ENCODE measurements at places on chromosomes 12 and 14. TPM values are rescaled to one million over a fixed set of nuclear protein-coding genes. Genes with fewer than 3 reads are reported as not detected.

Gene REM2
- 1.3 TPM for total RNA-seq

- peak; percentile 69 for DNase-seq
Measured at GRCh38 chr12:6323340-6323994, 13.0 kb downstream of the PLEKHG6 start.

DNA sequence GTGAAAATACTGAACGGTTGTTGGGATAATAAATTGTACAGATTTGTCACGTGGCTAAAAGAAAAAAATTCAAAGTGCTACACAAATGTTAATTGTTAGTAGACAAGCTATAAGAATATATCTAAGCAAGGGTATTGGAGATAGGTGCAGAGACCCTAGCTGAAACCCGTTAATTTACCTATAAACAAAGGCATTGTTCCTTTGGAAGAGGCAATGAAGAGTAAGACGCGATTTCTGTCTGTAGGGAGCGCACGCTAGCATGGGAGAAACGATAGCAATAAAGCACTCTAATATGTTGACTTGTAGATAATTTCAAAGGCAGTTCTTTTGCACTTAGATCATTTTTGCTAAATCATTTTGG, 565 bp downstream of the CCDC77 start:
- DNase-seq: no peak

- DNase-seq: no peak
Measured at GRCh38 chr12:78406213-78406612, 458.4 kb upstream of the SYT1 start.

DNA sequence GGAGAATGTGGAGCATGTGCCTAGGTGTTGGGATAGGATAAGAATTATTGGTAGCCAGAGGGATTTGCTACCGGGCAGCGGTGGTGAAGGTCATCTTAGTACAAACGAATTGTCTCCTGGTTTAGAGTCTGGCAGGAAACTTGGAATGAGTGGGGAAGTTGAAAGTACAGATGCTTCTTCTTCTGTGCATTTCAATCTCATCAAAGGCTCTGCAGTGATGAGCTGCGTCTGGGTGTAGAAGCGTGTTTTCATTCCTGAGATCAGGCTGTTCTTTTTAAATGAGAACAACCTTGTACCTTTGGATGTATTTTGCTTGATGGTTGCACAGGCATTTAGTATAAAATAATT, 2.1 kb downstream of the WNK1 start:
- DNase-seq: no peak

DNA sequence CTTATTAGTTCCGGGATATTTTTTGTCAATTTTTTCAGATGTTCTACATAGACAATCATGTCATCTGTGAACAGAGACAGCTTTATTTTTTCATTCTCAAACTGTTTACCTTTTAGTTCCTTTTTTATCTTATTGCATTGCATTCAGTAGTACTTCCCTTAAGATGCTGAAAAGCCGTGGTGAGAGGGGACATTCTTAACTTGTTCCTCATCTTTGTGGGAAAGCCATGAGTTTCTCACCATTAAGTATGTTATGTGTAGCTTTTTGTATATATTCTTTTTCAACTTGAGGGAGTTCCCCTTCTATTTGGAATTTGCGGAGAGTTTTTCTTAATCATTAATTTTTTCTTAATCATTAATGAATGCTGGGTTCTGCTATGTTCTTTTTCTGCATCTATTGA, 1727.1 kb upstream of the SEL1L start:
- no peak for DNase-seq

Gene CMA1
- total RNA-seq: not detected

Gene MYF6
- 1.1 TPM for total RNA-seq

Gene MGST1
- 15.1 TPM for total RNA-seq

DNA sequence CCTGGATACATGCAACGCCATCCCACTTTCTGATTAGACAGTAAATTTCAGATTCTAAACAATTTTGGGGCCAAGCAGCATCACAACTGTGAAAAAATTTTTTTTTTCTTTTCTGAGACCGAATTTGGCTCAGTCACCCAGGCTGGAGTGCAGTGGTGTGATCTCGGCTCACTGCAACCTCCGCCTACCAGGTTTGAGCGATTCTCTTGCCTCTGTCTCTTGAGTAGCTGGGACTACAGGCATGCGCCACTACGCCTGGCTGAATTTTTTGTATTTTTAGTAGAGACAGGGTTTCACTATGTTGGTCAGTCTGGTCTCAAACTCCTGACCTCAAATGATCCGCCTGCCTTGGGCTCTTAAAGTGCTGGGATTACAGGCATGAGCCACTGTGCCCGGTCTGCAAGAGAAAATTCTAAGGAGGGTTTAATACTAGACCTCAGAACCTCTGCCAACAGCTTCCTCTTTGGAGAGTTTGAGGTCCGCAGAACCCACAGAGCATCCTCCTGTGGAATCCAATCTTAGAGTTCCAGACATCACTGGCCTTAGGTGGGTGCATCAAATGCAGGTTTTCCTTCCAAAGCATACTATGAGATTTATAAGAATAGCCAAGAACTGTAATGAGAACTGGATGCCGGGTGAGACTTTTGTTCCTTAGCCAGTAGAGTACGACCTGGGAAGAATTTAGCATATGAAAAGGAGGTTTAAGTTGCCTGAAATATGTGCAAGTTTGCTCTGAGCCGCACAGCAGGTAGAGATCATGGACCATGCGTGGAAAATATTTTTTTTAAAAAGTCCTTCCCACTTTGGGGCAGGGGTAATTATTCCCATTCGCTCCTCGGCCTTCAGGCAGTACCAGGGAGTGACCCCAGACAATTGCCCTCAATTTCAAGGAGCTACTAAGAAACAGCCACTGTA, 7.8 kb upstream of the PHC1 start:
- no peak for DNase-seq

Gene AICDA
- 0.10 TPM for total RNA-seq

- DNase-seq: peak; percentile 57
Measured at GRCh38 chr12:4829793-4830162, 79.9 kb upstream of the KCNA1 start.

DNA sequence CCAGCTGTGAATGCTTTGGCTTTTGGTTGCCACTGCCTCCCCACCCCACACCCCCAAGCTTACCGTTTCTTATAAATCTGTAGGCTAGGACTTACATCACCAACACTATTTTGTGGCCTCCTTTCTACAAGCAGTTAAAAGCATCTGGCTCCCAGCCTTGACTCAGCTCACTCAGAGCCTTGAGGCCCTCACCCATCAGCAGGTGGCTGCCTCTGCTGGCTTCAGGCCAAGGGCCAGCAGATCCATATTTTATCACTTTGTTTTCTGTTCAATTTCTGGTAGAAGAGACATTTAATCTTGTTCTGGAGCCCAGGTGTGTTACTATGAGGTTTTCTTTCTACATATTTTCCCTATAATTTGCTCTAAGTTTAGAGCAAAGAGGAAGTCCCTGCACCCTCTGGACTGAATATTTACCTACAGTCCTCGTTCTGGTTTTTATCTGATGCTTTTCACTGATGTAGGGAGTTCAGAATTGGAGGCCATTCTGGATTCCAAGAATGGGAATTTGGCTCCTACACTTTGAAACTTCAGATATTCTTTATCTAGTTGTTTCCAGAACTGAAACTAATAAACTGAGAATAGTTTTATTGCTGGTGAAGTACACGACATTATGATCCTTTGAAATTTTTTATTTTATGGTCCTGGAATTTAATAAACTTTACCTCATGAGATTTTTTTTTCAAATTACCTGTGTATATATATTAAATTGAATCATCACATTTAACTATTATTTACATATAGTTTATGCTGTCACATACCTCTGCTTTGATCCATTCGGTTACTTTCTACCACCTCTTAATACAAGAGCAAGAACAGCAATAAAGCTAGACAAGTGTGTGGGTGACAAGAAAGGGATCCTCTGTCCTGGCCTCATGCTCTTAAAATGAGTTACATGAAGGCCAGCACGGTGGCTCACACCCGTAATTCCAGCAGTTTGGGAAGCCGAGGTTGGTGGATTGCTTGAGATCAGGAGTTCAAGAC, 22.2 kb downstream of the PLBD1 start:
- DNase-seq: no peak

Gene SCAF11
- 88.7 TPM for total RNA-seq

Gene DUSP6
- 56.3 TPM for total RNA-seq

Gene CS
- total RNA-seq: 79.6 TPM

Gene GPRC5D
- total RNA-seq: not detected

Gene PCK2
- total RNA-seq: 3.9 TPM

All from spinal cord (tissue), 10 donors.